ENCODE measurements at places on chromosomes 6 and 20.

DNA sequence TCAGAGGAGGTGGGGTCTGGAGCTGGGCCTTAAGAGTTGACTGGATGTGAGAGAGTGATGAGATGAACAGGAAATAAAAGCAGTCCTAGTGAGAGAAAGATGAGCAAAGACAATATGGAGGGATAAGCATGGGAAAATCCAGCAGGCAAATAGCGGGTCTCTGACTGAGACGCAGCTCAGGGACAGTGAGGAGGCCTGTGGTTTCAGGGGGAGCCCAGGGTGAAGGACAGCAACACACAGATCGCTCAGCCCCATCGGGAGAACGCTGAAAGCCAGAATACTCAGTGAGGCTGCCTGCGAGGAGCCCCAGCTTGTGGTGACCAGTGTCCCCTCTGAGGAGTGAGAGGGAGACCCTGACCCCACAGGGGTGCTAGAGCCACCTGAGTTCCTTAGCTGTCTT, 16.8 kb upstream of the DCDC2 start:
- DNase-seq, result no peak

DNA sequence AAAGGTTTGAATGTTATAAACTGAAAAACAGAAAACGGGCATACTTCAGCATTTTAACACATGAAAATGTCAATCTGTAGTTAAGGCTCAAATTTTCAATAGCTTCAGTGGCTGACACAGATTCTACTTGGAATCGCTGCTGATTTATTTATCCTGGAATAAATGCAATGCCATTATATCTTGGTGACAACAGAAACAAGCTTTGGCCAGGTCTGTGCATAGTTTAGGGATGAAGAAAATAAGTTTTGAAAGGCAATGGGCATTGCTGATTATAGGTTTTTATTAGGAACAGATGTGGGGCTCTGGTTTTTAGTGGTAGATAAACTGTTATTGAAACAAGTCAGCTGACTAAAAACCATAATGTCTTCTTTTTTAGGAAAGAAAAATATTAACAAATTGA, 96.8 kb upstream of the SOX4 start:
- no peak for DNase-seq

GRCh38 chr6:18733921-18734550, 346.9 kb downstream of the RNF144B start:
- DNase-seq, result no peak

GRCh38 chr6:36594816-36595643, 868 bp downstream of the SRSF3 start:
- peak; percentile 41 for DNase-seq

DNA sequence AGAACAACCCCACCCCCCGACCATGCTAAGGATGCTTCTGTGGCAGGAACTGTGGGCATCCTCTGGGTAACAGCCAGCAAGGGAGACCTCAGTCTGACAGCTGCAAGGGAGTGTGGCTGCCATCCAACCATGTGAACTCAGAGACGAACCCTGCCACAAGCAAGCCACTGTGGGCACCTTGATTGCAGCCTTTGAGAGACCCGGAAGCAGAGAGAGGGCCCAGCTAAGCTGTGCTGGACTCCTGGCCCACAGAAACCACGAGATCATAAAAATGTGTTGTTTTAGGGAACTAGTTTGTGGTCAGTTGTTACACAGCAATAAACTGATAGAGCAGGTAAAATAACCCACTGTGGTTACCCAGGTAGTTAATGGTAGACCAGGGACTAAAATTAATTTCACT, 414.6 kb downstream of the CDH26 start:
- no peak for DNase-seq

- DNase-seq, result no peak
Observed at GRCh38 chr6:24643920-24644319, 2.1 kb downstream of the KIAA0319 start.

DNA sequence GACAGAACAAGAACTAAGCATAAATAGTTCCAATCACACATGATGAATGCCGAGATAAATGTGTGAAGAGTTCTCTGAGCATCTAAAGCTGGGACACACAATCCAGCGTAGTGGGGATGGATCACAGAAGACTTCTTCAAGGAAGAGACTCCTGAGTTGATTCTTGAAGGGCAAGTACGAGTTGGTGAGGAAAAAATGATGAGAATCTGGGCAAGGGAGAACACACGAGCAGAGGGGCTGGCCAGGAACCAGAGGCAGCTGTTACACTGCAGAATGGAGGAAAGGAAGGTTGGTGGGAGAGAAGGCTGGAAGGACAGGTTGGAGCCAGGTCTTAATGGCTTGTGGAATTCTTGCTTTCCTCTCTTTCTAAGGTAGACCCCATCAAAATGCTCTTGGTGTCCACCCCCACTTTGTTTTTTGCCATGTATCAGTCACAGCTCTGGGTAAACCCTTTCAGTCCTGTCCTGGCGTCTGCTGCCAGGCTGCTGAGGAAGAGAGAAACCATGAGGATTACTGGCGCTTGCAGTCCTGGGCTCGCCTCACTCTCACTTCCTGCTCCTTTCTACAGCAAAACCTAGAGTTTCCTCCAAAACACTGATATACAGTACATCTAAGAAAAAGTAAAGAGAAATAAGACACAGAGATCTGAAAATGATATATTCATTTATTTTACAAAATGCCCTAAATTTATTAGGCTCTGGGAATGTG, 127.6 kb upstream of the FAM184A start:
- no peak for DNase-seq

GRCh38 chr20:3068986-3069900, 2.2 kb upstream of the OXT start:
- no peak for DNase-seq

GRCh38 chr6:31057426-31058003, 47.2 kb downstream of the MUC22 start:
- DNase-seq, result no peak

- DNase-seq, result no peak
Observed at GRCh38 chr6:133906050-133906449, 17.1 kb downstream of the TCF21 start.

DNA sequence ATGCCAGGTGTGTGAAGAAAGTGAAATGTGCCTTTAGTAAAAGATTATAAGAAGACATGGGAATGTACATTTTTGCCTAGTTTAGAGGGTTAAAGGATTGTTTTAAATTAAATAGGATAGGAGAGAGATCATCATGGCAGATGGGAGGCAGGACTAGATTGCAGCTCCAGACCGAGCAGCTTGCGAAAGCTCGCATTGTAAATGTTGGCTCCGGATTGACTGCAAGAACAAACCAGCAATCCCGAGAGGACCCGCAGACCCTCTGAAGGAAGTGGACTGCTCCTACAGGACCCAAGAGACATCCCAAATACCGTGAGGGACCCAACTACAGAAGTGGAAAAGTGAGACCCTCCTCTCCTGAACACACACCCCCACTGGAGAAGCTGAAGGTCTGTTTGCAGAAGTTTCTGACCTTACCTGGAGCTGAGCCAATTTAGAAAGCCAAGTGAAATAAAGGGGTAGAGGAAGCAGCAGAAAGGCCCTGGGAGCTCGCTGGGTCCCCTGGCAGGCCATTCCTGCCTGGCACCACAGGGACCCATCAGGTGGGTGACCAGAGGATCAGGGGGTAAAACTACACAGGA, 30.0 kb upstream of the TPD52L1 start:
- DNase-seq, result no peak

- no peak for DNase-seq
Observed at GRCh38 chr6:105304825-105305224, 98.1 kb downstream of the PREP start.

DNA sequence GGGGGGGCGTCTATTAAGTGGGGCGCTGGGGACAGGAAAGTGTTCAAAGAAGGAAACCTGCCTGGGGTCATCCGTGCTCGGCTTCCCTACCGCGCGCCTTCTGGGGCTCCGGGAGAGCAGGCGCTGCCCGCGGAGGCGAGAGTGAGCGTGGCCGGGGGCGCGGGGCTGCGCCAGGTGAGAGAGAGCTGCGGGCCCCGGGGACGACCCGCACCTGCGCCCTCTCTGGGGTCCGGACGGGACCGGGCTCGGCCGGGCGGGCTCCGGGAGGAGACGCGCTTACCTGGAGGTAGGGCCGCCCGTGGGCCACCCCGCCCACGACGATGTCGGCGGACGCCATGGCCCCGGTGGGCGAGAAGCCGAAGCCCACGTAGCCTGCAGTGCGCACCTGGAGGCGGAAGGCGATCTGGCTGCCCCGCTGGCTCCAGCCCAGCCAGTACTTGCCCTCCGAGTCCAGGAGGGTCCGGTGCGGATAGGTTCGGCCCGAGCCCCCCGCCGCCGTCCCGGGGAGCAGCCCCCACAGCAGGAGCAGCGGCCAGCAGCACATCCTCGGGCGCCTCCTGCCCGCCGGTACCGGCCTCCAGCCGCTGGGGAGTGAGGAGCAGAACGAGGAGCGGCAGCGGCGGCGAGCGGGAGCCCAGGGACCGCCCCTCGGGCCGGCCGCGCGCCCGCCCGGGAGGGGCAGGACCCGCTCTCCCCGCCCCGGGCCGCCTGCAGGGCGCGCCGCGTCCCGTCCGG, at the start of gene MOXD1:
Gene MOXD1 (minus strand): TSS at position 593 of the 735 bp plus-strand sequence. CDS start 49 bp downstream, at position 544.
- peak; percentile 40 for DNase-seq

DNA sequence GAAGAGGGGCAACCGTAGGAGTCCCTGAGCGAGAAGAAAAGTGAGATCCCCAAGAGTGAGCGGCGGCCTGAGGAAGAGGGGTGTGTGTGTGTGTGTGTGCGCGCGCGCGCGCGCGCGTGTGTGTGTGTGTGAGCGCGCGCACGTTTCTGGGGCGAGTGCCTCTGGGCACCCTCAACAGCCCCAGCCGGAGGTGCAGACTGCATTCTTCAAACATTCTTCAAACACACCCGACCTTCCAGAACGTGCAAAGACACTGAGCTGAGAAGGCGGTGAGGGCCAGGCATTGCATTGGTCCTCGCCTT, 76.2 kb upstream of the FOXP4 start:
- DNase-seq, result no peak

DNA sequence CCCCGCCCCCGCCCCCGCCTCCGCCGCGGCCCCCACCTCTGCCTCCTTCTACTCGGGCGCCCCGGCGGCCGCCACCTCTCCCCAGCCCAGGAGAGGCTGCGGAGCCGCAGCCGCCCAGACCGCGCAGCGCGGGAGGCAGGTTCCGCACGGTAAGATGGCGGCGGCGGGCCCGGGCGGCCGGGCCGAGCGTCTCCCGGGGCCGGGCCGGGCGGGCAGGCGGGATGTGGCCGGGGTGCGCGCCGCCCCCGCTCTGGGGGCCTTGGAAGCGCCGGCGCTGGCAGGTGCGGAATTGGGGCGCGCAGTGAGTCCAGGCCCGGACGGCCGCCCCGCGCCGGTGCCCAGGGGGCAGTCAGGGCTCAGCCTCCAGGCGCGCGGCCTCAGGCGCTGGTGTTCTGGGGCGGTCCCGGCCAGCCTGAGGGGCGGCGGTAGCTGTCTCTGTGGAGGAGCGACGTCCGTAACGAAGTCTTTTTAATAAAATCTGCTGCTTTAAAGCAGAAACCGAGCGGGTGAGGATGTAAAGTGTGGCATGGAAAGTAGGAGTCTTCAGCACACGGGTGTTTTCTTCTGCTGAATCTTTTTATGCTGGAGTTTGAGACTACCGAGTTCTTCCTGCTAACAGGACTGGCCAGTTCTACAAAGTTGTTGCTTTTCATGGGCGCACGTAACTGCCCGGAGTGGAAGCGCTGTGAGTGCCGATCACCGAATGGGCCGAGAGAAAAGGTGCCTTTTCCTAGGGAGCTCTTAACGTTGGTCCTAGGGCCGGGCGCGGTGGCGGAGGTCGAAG, at the start of gene GID8:
Gene GID8 (plus strand): TSS at position 43 of the 784 bp plus-strand sequence. CDS start 3,356 bp downstream, outside the sequence.
- DNase-seq, result no peak

- no peak for DNase-seq
Observed at GRCh38 chr20:53330601-53331140, 263.0 kb downstream of the ZNF217 start.

- DNase-seq, result no peak
Observed at GRCh38 chr20:37681384-37682112, 12.3 kb upstream of the CTNNBL1 start.

GRCh38 chr6:53301801-53302537, 46.8 kb downstream of the ELOVL5 start:
- DNase-seq, result no peak

- no peak for DNase-seq
Observed at GRCh38 chr20:9574181-9574580, 59.8 kb downstream of the LAMP5 start.

GRCh38 chr6:161424421-161424820, 150.6 kb upstream of the AGPAT4 start:
- DNase-seq, result no peak

GRCh38 chr20:33408313-33408712, 7.0 kb upstream of the CDK5RAP1 start:
- no peak for DNase-seq

DNA sequence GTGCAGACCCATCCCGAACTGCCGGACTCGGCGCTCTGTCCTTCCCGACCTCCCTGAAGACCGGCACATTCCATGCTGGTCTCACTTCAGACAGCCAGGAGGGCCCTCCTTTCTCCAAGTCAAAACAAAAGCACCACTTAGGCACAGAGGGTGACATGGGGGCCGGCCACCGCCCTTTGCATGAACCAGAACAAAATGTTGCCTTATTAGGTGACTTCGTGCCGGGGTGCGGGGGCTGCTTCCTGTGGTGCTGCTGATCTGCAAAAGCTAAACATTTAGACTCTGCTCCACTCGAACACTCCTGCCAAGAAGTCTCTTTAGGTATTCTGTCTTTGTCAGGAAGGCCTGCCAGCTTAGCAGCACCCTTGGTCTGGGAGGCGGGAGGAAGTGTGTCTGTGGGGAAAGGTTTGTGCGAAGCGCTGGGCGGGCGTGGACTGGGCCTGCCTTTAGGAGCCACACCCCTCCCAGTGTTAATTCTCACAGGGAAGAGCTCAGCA, 133.8 kb downstream of the SMOC2 start:
- peak; percentile 46 for DNase-seq

DNA sequence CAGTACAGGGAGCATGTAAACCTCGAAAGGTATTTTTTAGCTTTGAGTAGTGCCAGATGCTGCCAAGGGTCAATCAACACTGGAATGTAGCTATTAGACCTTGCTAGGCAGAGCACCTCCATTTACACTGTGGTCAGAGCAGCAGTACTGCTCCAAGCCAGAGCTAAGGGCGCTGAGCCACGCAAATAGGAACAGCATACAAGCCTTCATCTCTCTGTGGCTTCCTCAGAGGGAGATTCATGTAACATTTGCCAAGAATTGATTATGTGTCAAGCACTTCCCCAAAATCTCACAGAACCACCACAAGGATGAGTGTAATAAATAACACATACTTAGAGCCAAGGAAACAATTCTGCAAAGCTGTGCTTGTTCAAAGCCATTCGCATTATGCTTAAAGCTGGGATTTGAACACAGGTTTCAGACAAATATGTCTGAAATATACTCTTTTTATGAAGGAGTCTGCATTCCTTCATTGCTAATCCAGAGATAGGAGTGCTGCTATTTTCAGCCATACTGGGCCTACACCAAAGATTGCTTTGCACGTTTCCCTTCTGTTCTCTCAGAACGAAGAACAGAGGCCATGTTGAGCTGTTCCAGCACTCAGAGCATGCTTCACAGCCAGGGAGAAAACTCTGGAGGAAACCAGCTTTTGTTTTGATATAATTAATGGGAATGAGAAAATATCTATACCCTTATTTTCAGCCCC, 97.7 kb downstream of the SLC16A10 start:
- DNase-seq, result no peak

- DNase-seq, result no peak
Observed at GRCh38 chr6:152598421-152598820, 38.7 kb downstream of the SYNE1 start.
